ENCODE measurements at places on chromosomes 11 and 22. TPM values are rescaled to one million over a fixed set of nuclear protein-coding genes. Genes with fewer than 3 reads are reported as not detected.

OR52N4 gene
- not detected for total RNA-seq

GRCh38 chr11:28759311-28759710, 651.1 kb downstream of the METTL15 start:
- no peak overlapping the region for H3K4me3 ChIP-seq
- DNase-seq, result no peak
- no peaks in the 10 kb centered on the region for H3K36me3 ChIP-seq
- no peak overlapping the region for H3K27ac ChIP-seq
- peaks cover 4% of the 10 kb centered on the region for H3K27me3 ChIP-seq
- H3K4me1 ChIP-seq, result peaks cover 10% of the 10 kb centered on the region

PARVG gene
- 0.90 TPM for total RNA-seq

DNA sequence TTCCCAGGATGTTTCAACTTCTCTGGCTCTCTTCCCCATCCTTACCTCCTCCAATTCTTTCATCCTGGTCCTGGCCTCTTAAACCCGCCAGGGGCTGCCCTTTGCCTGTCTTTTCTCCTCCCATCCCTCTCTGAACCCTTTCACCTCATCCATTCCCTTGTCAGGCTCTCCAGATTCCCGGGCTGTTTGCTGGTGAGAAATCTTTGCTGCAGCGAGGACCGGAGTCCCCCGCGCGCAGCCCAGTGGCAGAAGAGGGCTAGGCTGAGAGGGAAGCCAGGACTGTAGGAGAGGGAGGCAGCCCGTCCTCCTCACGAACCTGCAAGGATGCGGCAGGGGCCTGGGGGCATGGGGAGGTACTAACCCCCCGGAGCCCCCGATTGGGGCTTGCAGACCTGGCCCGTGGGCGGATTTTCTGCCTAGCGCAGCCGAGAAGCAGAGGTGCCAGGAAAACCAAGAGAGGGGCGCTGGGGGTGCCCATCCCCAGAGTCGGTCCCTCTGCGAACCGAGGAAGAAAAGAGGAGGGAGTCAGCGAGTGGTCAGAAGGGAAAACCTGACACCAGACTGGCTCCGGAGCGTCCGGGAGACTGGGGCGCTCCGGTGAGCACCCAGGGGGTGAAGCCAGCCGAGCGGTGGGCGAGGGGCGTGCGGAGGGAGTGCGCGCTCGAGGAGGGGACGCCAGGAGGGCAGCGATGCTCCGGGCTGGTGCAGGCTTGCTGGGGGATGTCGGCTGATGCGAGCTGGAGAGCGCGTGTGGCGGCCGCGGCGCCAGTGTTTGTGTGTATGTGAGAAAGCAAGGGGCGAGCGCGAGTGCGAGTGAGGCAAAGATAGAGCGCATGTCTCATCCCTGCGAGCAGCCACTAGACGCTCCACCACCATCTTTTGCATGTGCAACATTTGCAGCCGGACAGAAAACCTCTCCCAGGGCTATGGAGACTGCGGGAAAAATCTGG, at the start of gene GRIA4:
Gene GRIA4, plus strand, starts transcription at position 242 of the 950 bp plus-strand sequence. CDS start 925 bp downstream, outside the sequence.
- H3K27me3 ChIP-seq, result peaks cover 1% of the 10 kb centered on the region
- no peaks in the 10 kb centered on the region for H3K36me3 ChIP-seq
- H3K4me1 ChIP-seq, result peaks cover 20% of the 10 kb centered on the region
- H3K27ac ChIP-seq, result no peak within 1 kb of the TSS
- peak within 1 kb of the TSS; percentile 84 for H3K4me3 ChIP-seq

GRCh38 chr22:19878461-19879245, 24.0 kb upstream of the GNB1L start:
- H3K4me1 ChIP-seq, result peaks cover 13% of the 10 kb centered on the region
- H3K27ac ChIP-seq, result no peak overlapping the region
- peak overlapping the region; percentile 56 for H3K4me3 ChIP-seq
- H3K36me3 ChIP-seq, result no peaks in the 10 kb centered on the region
- no peak for DNase-seq

DNA sequence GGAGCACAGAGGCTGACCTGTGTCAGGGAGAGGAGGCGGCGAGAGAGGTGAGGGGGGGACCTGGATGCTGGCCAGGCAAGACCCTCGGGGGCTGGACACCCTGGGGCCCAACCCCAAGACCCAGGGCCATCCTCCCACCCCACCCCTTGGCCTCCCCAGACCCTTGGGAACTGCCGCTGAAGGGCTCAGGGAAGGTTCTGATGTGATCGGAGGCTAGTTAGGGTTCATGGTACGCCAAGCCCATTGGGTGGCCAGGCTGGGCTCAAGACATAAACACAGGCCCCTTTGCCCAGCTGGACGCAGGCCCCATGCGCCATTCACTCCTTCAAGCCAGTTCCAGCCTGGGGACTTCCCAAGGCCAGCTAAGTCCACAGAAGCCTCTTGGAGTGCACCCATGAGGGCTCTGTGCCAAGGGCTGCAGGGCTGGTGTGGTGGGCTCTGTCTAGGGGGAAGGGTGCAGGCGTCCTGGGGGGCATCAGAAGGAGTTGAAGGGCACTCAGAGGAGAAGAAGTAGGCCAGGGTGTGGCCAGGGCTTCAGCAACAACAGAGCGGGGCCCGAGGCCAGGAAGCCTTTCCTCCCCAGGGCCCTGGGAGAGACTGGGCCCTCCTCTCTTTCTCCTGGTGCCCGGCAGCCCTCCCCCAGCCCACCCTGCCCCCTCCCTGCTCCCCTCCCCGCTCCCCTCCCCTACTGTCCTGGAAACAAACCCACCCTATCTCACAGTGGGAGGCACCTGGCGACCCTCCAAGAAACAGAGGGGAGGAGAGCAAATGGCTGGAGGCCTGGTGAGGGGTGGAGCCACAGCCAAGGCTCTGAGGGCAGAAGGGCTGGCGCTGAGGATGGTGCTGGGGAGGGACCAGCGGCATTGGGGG, 12.9 kb downstream of the TSPAN32 start:
- DNase-seq, result no peak
- H3K36me3 ChIP-seq, result no peaks in the 10 kb centered on the region
- H3K4me1 ChIP-seq, result no peaks in the 10 kb centered on the region
- H3K4me3 ChIP-seq, result no peak overlapping the region
- no peaks in the 10 kb centered on the region for H3K27me3 ChIP-seq
- no peak overlapping the region for H3K27ac ChIP-seq

GRCh38 chr11:36317992-36318391, 21.9 kb downstream of the PRR5L start:
- DNase-seq, result no peak
- no peak overlapping the region for H3K4me3 ChIP-seq
- H3K27ac ChIP-seq, result no peak overlapping the region
- peaks cover 7% of the 10 kb centered on the region for H3K4me1 ChIP-seq
- peaks cover 1% of the 10 kb centered on the region for H3K27me3 ChIP-seq

- no peaks in the 10 kb centered on the region for H3K36me3 ChIP-seq
- H3K27ac ChIP-seq, result no peak overlapping the region
- no peak overlapping the region for H3K4me3 ChIP-seq
- no peaks in the 10 kb centered on the region for H3K4me1 ChIP-seq
- no peaks in the 10 kb centered on the region for H3K27me3 ChIP-seq
- DNase-seq, result no peak
Measured at GRCh38 chr11:1161410-1162137, 3.8 kb downstream of the MUC5AC start.

C1QTNF5 gene
- 26.0 TPM for total RNA-seq

KRTAP5-2 gene
- not detected for total RNA-seq

OR4A16 gene
- not detected for total RNA-seq

- no peaks in the 10 kb centered on the region for H3K36me3 ChIP-seq
- peaks cover 12% of the 10 kb centered on the region for H3K4me1 ChIP-seq
- no peak overlapping the region for H3K4me3 ChIP-seq
- H3K27me3 ChIP-seq, result peaks cover 3% of the 10 kb centered on the region
Measured at GRCh38 chr11:19055016-19055415, 5.5 kb downstream of the MRGPRX2 start.

- no peak overlapping the region for H3K4me3 ChIP-seq
- H3K4me1 ChIP-seq, result peaks cover 3% of the 10 kb centered on the region
- DNase-seq, result no peak
- no peaks in the 10 kb centered on the region for H3K36me3 ChIP-seq
Measured at GRCh38 chr22:45878901-45879551, 97.9 kb downstream of the WNT7B start.

DNA sequence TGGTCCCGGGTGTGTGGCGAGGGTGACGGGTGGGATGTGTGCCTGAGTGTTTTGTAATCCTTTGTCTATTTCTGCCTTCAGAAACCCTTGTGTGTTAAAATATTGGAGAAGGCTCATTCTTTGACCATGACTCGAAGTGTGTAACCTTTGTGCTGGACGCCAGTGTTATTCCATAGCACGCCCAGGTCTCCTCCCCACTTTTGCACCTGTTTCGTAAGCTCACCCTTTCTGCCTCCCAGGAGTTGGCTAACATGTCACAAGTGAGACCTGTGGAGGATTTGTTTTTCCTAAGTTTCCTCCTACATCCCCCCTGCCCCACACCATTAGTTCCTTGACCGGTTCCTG, 382 bp downstream of the C11orf54 start:
- H3K4me3 ChIP-seq, result peak overlapping the region; percentile 99
- peak overlapping the region; percentile 100 for H3K27ac ChIP-seq
- H3K36me3 ChIP-seq, result peaks cover 43% of the 10 kb centered on the region
- DNase-seq, result no peak

GRCh38 chr11:89168396-89168795, 9.3 kb upstream of the TYR start:
- H3K27ac ChIP-seq, result no peak overlapping the region
- H3K4me1 ChIP-seq, result peaks cover 3% of the 10 kb centered on the region
- DNase-seq, result no peak
- no peaks in the 10 kb centered on the region for H3K27me3 ChIP-seq
- H3K36me3 ChIP-seq, result no peaks in the 10 kb centered on the region

LRRC10B gene
- 0.13 TPM for total RNA-seq

- H3K27me3 ChIP-seq, result no peaks in the 10 kb centered on the region
- no peak overlapping the region for H3K4me3 ChIP-seq
- no peaks in the 10 kb centered on the region for H3K4me1 ChIP-seq
- DNase-seq, result no peak
- H3K27ac ChIP-seq, result no peak overlapping the region
Measured at GRCh38 chr11:35311331-35311730, 108.0 kb downstream of the SLC1A2 start.

DNA sequence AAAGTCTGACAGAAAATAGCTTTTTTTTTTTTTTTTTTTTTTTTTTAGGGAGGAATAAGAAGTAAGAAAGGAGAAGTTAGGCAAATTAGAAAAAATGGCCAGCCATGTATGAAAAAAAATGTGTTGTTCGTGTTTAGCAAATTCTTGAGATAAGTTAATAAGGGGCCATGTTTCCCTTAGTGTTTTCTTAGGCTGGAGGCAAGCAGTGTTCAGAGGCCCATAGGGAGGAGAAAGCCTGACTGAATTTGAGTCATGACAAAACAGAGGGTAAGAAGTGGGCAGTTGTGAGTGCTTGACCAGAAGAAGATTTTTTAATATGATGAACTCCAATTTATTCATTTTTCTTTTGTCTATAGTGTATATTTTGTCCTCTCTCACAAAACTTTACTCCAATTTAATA, 766.4 kb downstream of the FAM181B start:
- no peak overlapping the region for H3K27ac ChIP-seq
- DNase-seq, result no peak
- H3K4me1 ChIP-seq, result peaks cover 2% of the 10 kb centered on the region
- H3K36me3 ChIP-seq, result no peaks in the 10 kb centered on the region

ART1 gene
- not detected for total RNA-seq

OR4C16 gene
- total RNA-seq, result not detected
